GM12892 (cell line): ENCODE measurements at places on chromosomes 13 and 19.

DNA sequence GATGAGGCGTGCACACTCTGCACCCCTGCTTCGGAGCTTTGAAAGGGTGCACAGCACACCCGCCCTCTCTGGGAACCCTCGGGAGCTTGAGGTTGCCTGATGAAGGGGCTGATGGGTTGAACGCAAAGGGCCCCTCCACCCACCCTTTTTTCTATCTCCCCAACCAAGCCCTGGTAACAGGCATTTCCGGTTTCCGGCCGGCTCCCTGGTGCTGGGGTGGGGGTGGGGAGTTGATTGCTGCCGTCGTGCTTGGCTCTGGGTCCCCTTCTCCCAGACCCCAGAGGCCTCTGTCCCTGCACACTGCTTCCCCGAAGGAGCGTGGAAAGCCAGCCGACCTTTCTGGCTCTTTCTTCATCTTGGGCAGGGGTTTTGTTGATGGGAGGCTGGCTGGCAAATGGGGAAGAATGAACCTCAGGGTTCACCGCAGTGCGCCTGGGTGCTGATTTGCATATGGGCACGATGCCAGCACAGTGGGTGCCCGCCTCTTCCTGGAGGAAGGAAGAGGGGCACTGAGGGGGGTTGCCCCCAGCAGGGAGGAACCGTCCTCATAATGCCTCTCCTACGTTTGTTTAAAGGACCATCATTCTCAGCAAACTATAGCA, 29.1 kb downstream of the VAV1 start:
- peak; percentile 65 for DNase-seq

DNA sequence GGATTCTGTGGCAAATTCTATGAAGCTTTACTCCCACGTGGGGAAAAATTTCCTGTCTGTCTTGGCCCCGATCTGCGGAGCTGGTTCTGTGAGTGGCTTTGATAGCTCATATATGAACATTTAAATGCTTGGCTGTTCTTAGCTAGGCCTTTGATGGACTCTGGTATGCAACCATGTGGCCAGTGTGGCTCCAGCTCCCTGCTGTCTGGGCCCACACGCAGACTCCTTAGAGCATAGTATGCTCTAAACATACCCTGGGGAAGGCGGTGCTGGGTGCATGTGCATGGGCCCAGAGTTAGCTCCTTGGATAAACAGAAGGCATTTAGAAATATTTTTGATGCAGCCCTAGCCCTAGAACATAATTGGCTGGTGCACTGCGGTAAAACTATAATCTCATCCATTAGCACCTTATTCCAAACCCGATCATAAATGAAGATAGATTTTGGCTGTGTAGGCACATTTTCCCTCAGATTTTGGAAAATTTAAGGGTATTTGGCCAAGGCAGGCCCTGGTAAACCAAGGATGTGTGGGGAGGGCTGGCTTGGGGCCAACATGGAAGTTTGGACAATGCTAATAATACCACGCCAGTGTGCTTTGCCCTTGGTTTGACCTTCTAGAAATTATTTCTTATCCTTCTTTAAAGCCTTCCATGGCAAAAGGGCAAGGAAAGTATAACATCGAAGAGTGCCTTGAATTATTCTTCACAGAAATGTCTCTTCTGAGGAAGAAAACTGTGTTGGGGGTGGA, 153.5 kb downstream of the LMO7 start:
- no peak for DNase-seq

GRCh38 chr13:111204438-111205177, 89.5 kb downstream of the ARHGEF7 start:
- no peak for DNase-seq

GRCh38 chr13:113820813-113821651, 42.8 kb downstream of the GAS6 start:
- no peak for DNase-seq

- DNase-seq = no peak
These were observed 54.0 kb upstream of the ATP12A start for GRCh38 chr13:24625870-24626849.

DNA sequence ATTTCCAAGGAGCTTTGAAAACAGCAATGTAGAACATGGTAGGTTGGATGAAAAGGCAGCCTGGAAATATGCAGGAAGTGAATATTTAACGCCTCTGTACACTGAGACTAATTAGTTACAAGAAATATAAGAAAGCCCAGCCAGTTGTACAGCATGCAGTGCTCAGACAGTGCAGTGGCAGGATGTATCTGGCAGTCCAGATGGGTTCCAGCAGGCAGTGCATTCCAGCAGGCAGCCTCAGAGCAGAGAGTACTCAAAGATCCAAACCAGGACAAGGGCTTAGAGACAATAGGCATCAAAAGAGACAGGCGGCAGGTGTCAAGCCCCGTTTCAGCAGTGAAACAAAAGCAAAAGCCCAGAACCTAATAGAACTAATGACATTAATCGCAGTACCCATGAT, 2776.3 kb downstream of the PCDH9 start:
- DNase-seq = no peak

DNA sequence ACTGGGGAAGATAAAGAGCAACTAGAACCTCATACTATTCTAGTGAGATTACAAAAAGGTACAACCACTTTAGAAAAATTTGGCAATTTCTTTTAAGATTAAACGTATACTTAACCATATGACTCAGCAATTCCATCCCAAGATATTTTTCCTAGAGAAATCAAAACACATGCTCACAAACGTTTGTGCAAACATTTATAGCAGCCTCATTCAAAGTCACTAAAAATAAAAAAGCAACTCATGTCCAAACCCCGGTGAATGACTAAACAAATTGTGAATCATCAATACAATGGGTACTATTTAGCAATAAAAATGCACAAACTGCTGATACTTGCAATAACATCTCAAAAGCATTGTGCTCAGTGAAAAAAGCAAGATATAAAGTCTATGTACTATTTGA, 121.5 kb downstream of the FRY start:
- DNase-seq = no peak

DNA sequence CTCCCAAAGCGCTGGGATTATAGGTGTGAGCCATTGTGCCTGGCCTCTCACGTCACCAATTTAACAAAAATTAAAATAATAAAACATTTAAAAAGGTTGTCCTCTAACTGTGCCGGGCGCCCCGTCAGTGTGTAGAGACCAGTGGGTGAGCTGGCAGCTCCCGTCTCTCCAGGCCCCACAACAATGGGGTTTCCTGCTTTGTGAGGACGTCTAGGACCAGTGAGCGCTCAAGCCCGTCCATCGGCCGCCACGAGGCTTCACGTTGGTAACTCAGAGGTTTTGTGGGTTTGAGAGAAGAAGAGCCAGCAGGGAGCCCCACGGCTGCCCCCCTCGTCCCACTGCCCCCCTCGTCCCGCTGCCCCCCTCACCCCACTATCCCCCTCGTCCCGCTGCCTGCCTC, 4.7 kb downstream of the LSM7 start:
- no peak for DNase-seq

DNA sequence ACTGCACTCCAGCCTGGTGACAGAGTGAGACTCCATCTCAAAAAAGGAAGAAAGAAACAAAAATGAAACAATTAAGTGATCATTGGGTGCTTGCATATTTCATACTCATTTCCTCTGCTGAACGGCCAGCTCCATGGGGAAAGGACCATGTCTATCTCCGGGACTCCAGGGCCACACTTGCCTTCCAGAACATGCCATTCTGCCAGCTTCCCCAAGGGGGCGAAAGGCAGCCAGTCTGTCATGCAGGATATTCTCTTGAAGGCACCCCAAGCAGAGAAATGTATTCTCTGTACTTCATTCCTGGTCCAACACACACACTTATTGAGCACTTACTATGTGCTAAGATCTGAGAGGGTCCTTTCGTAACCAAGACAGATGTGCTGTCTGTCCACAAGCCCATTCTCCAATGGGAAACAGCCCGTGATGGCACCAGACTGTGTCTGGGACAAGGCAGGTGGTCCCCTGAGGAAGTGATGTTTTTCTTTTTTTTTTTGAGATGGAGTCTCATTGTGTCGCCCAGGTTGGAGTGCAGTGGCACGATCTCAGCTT, 10.2 kb upstream of the CARM1 start:
- no peak for DNase-seq

DNA sequence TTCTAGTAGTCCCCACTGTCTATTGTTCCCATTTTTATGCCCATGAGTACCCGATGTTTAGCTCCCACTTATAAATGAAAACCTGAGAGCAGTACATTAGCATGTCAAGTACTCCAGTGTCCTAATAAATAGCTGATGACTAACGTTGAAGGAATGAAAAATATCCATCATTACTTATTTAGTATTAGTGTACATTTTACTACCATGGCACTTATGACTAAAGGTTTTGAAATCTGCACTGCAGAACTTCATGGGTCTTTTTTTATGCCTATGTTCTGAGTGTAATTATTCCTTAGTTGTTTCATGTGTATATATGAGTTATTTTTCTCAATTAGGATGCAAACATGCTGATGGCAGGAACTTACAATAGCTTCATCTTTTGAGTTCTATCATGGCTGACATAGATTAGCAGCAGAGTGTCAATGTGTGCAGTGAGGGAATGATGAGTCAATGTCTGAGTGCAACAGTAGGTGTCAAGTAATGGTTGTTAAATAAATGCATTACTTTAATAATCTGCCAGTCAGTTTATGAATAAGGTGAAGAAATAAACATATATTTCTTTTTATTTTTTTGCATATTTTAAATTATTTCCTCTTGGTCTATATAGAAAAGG, 188.4 kb downstream of the ITGBL1 start:
- no peak for DNase-seq
